ENCODE measurements at places on chromosomes 12 and 14.

DNA sequence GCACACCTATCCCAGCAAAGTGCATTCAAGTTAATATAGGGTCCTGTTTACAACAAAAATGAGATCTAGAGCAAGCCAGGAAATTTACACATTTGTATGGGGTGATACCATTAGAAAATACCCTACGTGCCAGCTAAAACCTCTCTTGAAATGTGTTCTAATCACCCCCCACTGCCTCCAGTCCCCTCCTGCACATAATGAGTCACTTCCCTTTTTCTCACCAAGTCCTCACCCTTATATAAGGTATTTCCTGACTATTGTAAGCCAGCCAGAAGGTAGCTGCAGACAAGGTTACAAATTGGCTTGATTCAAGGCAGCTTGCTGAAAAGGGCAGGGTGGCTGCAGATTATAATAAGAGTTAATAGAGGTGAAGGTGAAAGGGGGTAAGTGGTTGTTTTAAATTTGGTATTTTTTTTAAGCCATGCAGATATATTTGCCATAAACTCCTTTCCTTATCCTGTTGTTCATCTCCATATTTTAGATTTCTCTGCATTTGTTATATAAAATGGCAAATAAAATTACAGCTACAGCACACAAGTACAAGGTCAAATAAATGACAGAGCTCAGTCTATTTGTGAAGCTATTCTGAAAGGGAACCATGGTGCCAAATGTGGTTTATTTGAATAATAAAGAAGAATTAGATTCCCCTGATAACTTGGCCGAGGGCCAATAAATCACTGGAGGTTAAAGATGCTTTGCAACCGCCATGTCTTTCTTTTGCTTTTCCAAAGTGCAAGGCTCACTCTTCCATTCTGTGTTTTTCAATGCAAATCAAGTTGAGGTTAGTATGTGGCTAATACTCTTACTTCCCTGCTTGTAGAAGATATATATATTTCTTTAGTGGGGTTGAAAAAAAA lies 385.9 kb downstream of the EGLN3 start:
- DNase-seq, result no peak

GRCh38 chr14:71711125-71711524 lies 221.1 kb upstream of the RGS6 start:
- no peak for DNase-seq

DNA sequence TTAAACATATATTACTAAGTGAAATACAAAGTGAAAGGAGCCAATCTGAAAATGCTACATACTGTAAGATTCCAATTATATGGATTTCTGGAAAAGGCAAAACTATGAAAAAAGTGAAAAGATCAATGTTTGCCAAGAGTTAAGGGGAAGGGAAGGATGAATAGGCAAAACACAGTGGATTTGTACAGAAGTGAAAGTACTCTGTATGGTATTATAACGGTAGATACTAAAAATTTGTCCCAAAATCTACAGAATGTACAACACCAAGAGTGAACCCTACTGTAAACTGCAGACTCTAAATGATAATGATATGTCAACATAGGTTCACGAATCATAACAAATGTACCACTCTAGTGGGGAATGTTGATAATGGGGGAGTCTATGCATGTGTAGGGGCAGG lies 17.8 kb downstream of the EEA1 start:
- DNase-seq, result peak; percentile 29

DNA sequence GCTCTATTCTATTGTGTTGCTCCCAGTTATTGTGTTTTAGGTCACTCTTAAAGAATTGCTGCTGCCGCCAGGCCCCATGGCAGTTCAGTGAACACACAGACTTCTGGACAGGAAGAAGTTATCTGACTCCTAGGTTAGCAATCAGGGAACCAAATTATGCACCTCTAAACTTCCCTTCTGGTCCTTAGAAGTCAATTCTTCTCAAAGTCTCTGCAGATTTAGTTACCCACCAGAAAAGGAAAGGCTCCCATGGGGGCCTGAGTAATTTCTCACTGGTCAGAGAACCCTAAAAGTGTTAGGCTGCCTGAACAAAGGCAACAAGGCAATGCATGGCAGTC lies 10.0 kb downstream of the EMP1 start:
- DNase-seq, result no peak

DNA sequence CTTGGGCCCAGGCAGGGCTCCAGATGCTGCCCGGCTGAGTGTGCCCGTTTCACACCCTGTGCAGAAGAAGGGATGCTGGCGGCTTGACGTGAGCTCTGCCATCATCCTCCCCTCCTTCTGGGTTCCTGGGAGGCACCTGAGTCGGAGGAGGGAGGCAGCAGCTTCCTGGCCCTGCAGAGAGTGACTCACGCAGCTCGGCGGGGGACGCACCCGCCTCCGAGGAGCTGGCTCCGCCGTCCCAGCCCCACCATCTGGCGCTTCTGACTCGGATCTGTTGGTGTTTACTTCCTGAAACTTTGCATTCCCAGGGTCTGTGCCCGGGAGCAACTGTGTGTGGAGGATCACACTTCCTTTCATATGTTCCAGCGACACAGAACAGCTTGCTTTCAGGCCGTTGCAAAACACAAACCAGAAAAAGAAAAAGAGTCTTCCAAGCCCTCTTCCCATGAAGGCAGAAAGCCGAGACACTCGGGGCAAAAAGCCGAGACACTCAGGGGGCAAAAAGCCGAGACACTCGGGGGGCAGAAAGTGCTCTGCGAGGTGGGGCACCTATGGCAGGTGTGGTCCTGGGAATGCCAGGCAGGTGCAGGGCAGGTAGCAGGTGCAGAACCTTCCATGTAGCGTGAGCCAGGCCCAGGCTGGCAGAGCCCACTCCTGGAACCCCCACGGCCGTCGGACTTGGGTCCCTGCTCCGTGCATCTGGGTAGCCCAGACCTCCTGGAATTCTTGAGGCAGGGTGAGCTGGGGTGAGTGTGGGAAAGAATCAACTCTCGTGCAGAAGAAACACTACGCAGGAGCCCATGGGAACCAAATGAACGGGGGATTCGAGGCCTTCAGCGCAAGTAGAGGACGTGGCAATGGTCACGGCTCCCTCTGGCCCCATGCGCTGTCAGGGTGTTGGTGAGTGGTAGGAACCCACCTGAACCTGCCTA lies 27.6 kb upstream of the GALNT9 start:
- DNase-seq, result peak; percentile 26

- peak; percentile 69 for DNase-seq
These were observed 1.1 kb upstream of the HDAC7 start for GRCh38 chr12:47820631-47821345.

DNA sequence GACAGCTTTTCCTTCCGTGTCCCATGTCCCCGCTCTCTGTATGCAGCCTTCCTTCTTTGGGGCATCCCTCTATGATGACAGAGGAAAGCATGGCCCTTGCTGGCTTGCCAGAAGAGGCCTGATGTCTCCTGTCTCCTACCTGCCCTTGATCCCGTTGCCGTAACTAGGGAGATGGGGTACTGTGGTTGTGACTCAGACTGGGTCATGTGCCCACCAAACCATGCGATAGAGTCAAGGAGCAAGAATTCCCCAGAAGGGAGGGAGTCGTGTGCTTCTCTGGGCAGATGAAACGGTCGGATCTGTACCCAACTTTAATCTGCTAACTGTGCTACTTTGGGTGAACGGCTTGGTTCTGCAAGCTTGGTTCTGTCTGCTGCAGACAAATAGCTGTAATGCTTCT lies 99.1 kb upstream of the DYNC1H1 start:
- DNase-seq, result no peak

All from suppressor macrophage (primary cell).